ENCODE measurements at places on chromosomes 16 and 17.

DNA sequence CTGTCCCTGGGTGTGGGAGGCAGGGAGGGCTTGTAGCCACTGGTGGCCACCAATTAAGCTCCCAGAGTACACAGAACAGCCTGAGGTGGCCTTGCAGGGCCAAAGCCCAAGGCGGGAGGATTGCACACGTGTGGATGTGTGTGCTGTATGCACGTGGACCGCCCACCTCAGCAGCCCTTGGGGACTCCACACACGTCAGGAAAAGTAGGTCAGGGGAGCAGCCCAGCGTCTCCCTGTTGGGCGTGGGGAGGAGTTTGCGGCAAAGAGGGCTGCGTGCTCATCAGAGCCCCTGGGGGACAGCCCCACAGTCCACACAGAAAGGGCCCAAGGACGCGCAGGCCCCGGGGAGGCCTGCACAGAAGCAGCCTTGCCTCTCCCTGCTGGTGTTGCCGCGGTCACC, 19.6 kb downstream of the SBK1 start:
- peak; percentile 78 for DNase-seq

DNA sequence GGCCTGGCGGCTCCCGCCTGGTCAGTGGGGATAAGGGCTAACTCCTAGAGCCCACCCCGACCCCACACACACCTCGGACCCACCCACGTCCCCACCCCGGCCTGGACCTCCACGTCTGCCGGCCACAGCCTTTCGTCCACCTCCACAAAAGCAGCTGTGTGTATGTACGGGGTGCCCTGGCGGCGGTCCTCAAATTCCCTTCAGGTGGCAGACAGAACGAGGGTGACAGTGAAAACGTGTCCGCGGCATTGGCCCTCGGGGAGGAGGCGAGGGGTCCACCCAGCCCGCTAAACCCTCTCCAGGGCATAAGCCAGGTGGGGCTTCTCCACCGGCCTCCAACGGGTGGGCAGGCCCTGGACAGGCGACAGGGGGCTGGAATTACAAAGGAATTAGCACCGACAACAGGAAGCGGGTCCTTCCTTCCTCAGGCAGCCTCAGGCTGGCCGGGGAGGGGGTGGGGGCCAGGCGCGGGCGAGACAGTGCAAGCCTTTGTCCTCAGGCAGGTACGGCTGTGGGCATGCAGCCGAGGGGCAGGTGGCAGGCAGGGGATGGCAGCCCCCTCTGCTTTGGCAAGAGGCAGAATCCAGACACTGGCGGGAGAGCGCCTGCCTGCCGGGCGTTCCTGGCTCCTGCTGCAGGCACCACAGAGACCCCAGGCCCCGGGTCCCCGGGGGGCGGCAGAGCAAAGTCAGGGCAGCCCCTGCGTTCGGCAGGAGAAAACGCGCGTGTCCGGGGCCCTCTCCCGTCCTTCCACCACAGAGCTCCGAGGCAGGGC, 12.3 kb upstream of the PITPNA start:
- DNase-seq = no peak

- DNase-seq = no peak
Measured at GRCh38 chr17:35254107-35254773, 11.4 kb downstream of the SLFN5 start.

GRCh38 chr17:56481659-56482058, 111.8 kb upstream of the NOG start:
- no peak for DNase-seq

- DNase-seq = peak; percentile 59
Measured at GRCh38 chr16:50274326-50275097, 8.2 kb downstream of the ADCY7 start.

GRCh38 chr16:2194852-2195321, 1.5 kb downstream of the CASKIN1 start:
- peak; percentile 39 for DNase-seq

DNA sequence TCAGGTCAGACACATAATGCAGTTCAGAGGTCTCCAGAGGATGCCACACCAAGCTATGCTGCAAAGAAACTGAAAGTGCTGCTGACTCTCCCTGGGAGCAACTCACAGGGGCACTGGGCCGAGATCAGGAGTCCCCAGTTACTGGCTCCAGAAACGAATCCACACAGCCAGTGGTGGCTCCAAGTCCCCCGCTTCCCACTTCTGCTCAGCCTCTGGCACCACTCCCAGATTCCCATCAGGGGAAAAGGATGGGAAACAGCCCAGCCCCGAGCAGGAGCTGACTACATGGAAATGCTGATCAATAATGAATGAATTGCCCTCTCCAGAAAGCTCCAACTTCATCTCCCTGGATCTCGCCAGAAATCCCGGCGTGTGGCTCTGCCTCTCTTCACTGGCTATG, 62.3 kb upstream of the CDH5 start:
- no peak for DNase-seq

GRCh38 chr17:14135906-14136590, 66.7 kb downstream of the COX10 start:
- no peak for DNase-seq

GRCh38 chr17:76714822-76715495, 4.2 kb upstream of the MXRA7 start:
- peak; percentile 83 for DNase-seq

- DNase-seq = no peak
Measured at GRCh38 chr16:68651136-68651535, 6.0 kb downstream of the CDH3 start.

- DNase-seq = peak; percentile 34
Measured at GRCh38 chr16:1125471-1125870, 27.4 kb upstream of the CACNA1H start.

- no peak for DNase-seq
Measured at GRCh38 chr17:8792646-8793045, 6.5 kb downstream of the MFSD6L start.

GRCh38 chr17:40663252-40663651, 1.7 kb downstream of the KRT222 start:
- no peak for DNase-seq

GRCh38 chr16:73956587-73957494, 339.8 kb upstream of the PSMD7 start:
- DNase-seq = peak; percentile 32

GRCh38 chr17:65514541-65514940, 46.9 kb downstream of the AXIN2 start:
- DNase-seq = no peak

GRCh38 chr16:12548270-12548983, 255.3 kb downstream of the CPPED1 start:
- DNase-seq = no peak

GRCh38 chr16:30488764-30489605, 16.4 kb downstream of the ITGAL start:
- DNase-seq = no peak

DNA sequence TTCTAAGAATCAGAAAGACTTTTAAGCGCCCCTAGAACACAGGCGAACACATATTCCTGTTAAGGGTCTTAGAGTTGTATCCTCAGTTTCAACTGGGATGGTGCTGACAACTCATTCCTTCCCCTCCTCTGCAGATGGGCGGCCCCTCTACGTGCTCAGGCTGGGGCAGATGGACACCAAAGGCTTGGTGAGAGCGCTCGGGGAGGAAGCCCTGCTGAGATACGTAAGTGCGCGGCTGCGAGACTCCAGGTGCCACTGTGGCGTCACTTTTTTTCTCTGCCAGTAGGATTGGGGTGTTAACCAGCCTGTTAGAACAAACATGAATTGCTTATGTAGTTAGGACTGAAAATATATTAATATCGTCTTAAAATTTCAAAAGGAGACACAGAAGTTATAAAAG, 62.7 kb downstream of the SEC14L1 start:
- DNase-seq = no peak

DNA sequence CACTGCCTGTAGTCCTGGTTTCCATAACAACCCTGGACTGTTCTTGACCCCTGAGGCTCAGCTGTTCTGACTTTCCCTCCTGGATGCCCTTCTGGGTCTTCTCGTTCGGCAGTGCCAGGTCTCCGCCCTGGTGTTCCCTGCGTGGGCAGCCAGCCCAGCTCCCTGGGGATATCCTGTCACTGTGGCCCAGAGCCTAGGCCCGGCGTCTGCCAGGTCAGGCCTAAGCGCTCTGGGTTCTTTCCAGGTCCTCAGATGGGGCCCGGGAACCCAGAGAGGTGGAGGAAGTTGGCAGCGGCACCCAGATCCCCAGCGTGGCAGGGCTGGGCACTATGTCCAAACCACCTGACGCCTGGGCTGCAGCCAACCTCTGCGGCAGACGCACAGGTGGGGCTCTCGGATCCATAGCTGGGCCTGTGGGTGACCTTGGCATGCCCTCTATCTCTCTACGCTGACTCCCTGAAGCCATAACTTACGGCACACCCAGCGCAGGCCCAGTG, 12.5 kb upstream of the ATP2A3 start:
- no peak for DNase-seq

DNA sequence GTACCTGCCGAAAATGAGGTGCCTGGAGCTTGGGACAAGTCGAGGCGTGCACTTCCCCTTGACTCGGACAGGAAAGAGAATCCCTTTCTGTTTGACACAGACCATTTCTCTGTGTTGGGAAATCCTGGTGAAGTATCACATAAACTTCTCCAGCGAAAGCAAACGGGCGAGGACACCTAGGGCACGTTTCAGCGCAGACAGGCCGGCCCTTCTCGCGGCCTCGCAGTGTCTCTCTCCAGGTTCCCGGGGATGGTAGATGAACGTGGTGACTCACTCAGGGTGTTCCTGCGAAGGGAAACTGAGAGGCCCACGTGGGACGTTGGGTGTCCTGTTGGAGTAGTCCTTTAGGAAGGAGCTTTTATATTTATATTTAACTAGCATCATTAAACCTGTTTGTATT, 36.3 kb upstream of the ZNF750 start:
- DNase-seq = no peak

GRCh38 chr17:69424287-69425041, 10.0 kb downstream of the MAP2K6 start:
- no peak for DNase-seq

- peak; percentile 56 for DNase-seq
Measured at GRCh38 chr17:41917679-41918313, 955 bp downstream of the ACLY start.

- no peak for DNase-seq
Measured at GRCh38 chr16:52755396-52755795, 208.5 kb upstream of the TOX3 start.

DNA sequence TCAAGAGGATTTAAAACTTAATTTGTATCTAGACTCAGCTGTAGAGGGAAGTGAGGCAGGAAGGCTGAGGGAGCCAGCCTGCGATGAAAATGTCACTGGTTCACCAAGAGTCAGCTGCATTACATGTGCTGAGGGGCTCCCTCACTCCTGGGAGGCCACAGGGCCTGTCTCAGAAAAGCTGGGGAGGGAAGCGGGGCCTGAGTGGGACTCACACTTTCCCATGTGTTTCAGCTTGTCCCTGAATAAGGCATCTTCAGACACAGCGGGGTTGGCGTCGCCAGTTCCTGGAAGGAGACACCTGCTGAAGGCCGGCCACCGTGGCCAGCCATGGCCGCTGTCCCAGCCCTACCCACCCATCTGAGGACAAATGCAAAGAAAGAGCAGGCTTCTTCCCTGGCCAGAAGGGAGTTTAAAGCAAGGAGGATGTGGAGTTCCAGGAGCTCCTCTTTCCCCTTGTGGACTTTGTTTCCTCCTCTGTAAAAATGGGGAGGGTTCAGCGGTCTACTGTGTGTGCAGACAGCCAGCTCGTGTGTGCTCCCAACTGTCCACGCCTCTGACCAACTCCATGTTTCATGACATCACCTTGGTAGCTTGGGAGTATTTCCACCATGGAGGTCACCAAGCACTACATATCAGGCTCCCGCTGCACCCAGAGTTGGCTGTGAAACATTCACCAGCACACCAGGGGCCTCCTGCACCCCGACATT, 19.2 kb upstream of the MRPS23 start:
- no peak for DNase-seq

DNA sequence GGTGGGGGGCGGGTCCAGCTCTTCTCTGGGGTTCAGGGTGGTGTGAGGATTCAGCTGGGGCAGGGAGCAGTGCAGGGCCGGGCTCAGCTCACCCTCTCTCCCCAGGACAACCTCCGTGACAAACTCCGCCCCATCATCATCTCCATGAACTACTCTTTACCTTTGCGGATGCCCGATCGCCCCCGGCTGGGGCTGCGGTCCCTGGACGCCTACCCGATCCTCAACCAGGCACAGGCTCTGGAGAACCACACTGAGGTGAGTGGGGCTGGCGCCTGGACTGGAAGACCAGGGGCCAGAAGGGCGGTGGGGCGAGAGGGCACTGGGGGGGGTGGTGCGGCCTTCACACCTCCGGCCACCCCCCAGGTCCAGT, 18.9 kb upstream of the PDK2 start:
- no peak for DNase-seq

DNA sequence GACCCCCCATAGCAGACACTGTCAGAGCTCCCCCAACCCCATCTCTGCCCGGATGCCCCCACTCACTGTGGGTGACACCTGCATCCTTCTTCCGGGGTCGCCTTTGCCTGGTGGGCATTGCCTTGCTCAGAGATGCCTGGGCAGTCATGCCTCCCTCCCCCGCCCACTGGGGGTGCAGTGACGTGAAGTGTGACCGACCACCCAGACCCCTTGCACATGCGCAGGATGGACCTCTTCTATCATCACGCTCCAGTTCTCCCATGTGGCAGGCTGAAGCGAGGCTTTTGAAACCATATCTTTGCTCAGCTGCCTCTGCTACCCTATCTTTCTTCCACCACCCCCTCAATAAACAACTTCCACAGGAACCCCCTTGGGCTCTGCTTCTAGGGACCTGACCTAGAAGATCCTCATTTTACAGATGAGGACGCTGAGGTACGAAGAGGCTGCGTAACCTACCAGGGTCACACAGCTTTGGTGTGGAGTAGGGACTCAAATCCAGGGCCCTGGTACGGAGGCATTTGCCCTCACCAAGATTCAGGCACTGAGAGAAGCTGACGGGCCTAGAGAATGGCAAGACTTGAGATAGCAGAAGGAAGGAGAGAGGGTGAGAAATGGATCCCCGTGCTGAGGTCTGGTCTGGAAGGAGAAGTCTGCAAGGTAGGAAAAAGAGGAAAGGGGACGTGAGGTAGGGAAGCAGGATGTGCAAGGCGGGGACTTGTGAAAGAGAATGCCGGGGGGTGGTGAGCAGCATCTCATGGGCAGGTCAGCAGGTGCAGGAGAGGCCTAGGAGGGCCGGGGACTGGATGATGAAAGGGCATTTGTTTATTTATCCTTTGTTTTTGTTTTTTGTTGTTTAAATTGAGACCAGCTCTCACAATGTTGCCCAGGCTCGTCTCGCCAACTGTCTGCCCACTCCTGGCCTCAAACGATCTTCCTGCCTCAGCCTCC, 14.4 kb downstream of the NLRC5 start:
- DNase-seq = no peak

DNA sequence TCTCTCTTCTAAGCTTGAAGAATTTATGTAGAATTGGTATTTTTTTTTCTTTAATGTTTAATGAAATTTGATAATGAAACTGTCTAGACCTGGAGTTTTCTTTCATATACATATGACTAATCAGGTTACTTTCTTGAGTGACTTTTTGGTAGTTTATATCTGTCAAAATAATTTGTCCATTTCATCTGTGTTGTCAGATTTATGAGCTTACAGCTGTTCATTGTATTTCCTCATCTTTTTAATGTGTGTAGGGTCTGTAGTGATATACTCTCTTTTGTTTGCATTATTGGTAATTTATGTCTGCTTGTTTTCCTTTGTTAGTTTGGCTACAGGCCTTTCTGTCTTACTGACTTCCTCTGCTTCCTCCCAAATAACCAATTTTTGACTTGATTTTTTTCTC, 55.7 kb downstream of the TAOK1 start:
- DNase-seq = no peak

Measured in activated naive CD8-positive, alpha-beta T cell treated with anti-CD3 and anti-CD28 coated beads, Interleukin-2, amount 50 U/mL, for 24 hours (primary cell).